CD4-positive, alpha-beta T cell (primary cell): ENCODE measurements at places on chromosomes 4 and X. TPM values are rescaled to one million over a fixed set of nuclear protein-coding genes. Genes with fewer than 3 reads are reported as not detected.
A peak's percentile ranks its signal among the peaks of the same experiment; 100 is the strongest.

CYLC1 gene
- not detected for total RNA-seq

ATP2B3 gene
- not detected for total RNA-seq

UGT2B15 gene
- not detected for total RNA-seq

- DNase-seq: no peak
Observed at GRCh38 chr4:180564448-180564847, 1678.8 kb upstream of the TENM3 start.

GRCh38 chr4:2961811-2962441 lies 1.3 kb downstream of the NOP14 start:
- no peak for DNase-seq

GRCh38 chr4:89836031-89836745 lies 773 bp downstream of the SNCA start:
- DNase-seq: no peak

DNA sequence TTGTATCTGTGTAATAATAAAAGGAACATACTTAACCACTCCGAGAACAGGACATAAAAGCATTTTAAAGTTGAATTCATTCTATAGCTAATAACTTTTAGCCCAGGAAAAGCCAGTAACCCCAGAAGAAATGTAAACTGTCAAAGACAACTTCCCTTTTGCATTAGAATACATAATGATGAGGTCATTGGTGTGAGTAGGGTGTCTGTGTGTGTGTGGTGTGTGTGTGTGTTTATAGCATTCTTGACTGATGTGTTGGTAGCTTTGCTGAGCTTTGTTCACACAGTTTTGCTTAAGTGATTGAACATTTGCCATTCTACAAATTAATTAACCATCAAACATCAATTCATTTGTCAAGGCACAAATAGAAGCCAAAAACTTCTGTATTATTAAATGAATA lies 559.6 kb downstream of the ARAP2 start:
- DNase-seq: no peak

GRCh38 chr4:118034053-118034785 lies at the start of gene NDST3:
TSS of gene NDST3 (plus strand) at chr4:118034486. CDS start at chr4:118053911, 19,425 bp downstream.
- DNase-seq: no peak

DNA sequence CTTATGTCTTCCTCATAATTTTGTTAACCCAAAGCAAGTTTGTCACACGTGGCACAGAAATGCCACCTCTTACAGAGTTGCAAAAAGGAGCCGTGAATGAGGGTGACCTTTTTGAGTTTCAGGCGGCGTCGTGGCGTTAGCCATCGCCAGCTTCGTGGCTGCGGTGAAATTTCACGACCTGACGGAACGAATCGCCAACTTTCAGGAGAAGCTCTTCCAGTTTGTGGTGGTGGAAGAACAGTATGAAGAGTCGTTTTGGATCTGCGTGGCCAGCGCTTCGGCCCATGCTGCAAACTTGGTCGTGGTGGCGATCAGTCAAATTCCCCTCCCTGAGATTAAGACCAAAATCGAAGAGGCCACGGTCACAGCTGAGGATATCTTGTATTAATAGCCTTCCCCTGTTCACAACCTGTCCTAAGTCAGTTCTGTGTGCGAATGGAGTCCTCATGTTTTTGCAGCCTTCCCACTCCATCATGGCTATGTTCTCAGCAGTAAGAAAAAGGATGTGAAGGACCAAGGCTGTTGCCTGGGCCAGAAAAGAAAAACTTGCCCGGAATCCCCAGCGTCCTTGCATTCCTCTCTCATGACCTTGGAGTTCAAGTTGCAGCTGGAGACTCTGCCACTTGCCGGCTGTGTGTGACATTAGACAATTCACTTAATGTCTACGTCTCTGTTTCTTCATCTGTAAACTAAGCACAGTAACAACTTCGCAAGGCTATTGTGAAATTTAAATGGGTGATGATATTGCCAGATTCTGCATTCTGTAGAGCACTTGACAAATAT lies 11.9 kb downstream of the CLRN2 start:
- DNase-seq: no peak

DNA sequence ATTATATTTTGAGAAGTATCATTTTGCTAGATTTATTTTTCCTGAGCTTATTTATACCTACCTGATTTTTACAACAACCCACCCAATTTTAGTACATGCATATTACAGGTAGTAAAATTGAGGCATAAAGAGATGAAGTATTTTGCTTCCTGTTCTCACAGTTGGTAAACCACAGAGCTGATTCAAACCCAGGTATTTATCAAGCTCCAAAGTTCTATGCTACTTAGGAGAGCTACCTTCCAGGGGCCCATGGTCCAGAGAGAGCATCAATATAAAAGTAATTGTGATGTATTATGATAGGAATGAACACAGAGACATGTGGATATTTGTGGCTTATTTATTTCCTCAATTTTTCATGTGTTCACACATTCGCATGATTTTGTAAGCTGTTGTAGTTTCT lies 20.2 kb upstream of the GBA3 start:
- peak; percentile 1 for DNase-seq

DNA sequence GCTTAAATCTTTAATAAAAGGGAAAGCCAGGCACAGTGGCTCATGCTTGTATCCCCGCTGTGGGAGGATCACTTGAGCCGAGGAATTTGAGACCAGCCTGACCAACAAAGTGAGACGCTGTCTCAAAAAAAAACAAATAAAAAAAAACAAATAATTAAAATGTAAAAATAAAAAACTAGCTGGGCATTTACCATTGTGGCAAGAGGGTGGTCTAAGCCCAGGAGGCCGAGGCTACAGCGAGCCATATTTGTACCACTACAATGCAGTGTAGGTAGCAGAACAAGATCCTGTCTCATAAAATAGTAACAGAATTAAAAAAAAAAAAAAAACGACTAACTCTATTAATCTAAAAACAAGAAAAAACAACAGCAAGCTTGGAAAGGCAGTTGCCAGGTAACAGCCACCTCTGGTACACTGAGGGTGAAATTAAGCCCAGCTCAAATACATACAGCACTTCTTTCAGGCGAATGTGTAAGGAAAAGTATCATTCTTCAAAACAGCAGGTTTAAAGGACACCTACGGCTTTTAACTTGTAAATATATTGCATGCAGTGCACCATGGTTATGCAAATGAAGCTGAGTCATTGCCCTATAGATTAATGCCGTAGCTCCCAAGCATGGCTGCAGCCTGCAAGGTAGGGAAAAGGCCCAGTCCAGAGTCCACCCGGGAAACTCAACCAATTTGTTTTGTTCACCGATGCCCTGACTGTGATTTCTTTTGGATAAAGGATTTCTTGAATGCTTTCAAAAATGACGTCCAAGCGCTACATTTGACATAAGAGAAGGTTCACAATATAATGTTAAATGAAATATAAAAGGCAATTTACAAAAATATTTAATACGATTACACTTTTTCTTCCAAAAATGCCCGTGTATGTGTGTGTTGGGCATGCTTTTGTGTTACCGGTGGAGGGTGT lies 14.5 kb upstream of the TXLNG start:
- no peak for DNase-seq
